ENCODE measurements at places on chromosomes 1 and 21.

DNA sequence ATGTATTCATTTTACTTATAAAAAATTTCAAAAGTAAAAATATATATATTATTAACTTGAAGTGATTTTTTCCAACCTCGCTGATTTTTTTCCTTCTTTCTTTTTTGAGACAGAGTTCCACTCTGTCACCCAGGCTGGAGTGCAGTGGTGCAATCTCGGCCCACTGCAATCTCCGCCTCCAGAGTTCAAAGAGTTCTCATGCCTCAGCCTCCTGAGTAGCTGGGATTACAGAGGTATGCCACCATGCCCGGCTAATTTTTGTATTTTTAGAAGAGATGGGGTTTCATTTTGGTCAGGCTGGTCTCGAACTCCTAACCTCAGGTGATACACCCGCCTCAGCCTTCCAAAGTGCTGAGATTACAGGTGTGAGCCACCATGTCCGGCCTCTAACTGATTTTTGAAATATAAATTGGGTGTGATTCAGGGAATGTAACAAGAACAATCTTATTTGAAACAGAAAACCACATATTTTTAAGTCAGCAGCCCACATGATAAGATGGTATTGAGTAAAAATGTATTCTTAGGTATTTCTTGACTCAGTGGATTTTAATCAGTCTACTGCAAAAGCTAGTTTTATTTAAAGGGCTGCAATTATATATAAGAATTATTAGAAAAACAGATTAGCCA lies 30.0 kb downstream of the ZBTB8B start:
- DNase-seq = peak; percentile 44

DNA sequence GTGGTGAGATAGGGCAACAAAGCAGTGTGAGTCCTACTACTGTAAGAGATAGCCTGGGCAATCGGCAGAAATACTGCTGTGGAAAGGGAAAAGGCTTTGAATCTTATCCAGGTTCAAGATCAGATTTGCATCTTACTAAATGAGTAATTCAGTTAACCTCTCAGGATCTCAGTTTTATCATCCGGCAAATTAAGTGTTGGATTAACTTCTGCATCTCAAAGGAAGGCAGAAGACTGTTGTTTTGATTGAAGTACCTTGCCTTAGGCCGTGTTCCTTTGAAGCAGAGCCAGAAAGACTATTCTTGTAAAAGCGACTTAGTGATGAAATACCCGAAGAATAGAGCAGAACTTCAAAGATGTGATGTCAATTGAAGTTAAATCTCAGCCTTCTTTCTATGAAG lies 612.9 kb upstream of the USP24 start:
- no peak for DNase-seq

DNA sequence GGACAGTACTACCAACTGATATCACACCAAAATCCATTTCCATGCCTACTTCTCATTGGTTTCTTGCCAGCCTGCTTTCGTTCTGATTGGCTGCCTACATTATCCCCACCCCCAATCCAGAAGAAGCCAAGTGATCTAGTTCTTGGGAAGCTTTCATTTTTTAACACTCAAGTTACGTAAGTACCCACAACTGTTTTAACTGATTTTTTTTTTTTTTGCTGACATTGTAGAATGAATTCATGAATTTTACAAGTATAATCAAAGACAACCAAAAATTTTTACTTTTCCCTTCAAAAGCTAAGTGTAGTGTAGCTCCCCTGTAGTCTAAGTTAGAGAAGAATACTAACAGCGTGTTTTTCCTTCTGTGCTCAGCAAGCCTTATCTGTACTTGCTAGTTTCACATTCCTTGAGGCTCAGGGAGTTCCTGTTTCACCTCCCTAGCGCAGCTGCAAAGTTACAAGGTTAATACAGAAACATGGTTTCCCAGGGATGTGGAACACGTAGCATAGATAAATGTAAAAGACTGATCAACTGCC lies at the start of gene SLC9C2:
Gene SLC9C2, minus strand, starts transcription at position 17 of the 536 bp plus-strand sequence. CDS start 1,296 bp downstream, outside the sequence.
- no peak for DNase-seq

GRCh38 chr1:115879977-115880376 lies 39.1 kb upstream of the NHLH2 start:
- no peak for DNase-seq

GRCh38 chr1:178506669-178507068 lies 6.2 kb upstream of the TEX35 start:
- DNase-seq = no peak

- DNase-seq = no peak
Measured at GRCh38 chr21:21751286-21751685, 753.1 kb downstream of the NCAM2 start.

DNA sequence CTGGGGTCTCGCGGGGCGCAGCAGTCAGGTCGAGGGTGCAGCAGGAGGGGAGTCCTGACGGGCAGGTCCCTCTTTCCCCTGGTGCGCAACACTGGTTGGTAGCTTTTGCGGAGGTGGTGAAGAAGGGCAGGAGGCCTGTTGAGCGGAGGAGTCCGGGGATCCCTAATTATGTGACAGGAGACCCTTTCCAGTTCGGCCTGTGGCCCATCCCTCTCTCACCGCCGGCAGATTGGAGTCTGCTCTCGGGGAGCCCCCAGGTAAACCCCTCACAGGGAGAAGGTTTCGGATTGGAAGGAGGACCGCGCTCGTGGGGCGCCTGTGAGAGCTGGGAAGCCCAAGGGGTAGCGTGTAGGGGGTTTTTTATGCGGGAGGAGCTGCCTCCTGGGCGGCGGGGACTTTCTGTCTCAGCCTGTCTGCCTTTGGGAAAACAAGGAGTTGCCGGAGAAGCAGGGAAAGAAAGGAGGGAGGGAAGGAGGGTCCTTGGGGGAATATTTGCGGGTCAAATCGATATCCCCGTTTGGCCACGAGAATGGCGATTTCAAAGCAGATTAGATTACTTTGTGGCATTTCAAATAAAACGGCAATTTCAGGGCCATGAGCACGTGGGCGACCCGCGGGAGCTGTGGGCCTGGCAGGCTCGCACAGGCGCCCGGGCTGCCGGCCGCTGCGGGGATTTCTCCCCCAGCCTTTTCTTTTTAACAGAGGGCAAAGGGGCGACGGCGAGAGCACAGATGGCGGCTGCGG lies 9.5 kb downstream of the SIM2 start:
- peak; percentile 60 for DNase-seq

GRCh38 chr1:162689745-162690671 lies 57.7 kb downstream of the DDR2 start:
- no peak for DNase-seq

GRCh38 chr1:208172423-208173145 lies 71.6 kb downstream of the PLXNA2 start:
- no peak for DNase-seq

DNA sequence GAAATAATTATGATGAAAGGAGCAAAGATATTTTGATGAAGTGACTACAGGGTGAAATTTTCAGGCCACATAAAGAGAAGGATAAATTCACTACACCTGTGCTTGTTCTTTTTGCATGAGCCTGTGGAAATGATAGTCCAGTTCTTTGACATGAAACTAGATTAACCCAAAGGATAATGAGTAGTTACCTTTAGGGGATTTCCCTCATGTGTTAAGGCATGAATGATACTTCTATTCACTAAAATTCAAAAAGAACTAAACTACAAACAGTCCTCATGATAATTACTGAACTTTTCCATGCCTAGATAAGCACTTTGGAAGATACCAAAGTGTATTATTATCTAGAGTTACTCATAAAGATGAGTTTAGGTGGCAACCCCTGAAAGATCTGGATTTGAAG lies 244.3 kb downstream of the PTPRC start:
- no peak for DNase-seq

GRCh38 chr1:935751-936231 lies 12.1 kb downstream of the SAMD11 start:
- no peak for DNase-seq

DNA sequence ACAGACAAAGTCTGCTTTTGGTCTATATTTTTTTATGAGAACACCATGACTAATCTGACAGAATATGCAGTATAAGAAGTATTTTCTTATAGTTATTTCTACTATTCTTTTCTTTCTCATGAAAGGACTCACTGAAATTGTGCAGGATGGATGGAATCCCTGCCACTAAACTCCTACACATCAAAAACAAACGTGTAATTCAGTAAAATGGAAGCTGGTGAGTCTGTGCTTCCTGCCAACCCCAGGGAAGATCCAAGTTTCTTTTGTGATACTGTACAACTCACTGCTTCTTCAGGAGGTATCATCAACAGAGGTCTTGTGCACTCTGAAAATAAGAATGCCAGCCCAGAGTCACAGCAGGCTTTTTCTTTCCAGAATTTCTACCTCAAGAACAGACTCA lies 241.2 kb downstream of the MRPL39 start:
- no peak for DNase-seq

GRCh38 chr1:160925652-160926244 lies 28.9 kb downstream of the ITLN2 start:
- no peak for DNase-seq

DNA sequence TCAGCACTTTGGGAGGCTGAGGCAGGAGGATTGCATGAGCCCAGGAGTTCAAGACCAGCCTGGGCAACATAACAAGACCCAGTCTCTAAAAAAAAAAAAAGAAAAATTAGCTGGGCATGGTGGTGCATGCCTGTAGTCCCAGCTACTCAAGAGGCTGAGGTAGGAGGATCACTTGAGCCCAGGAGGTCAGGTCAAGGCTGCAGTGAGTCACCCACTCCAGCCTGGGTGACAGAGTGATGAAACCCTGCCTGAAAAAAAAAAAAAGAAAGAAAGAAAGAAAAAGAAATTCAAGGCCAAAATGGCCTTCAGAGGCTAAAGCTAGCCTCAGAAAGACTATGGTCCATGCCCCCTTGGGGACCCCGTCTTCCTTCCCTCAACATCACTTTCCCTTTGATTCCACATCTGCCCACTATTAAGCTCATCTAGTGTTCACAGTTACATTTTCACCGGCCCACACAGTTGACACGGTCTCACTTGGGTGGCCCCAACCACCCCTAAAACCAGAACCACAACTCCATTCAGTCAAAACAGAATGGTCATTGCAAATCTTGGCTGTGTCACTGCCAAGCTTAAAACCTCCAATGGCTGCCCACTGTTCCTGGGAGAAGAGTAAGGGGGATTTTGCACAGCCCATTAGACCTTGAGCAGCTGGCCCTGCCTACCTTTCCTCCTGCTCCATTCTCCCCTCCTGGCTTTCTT lies 2.1 kb upstream of the CAPN8 start:
- no peak for DNase-seq

DNA sequence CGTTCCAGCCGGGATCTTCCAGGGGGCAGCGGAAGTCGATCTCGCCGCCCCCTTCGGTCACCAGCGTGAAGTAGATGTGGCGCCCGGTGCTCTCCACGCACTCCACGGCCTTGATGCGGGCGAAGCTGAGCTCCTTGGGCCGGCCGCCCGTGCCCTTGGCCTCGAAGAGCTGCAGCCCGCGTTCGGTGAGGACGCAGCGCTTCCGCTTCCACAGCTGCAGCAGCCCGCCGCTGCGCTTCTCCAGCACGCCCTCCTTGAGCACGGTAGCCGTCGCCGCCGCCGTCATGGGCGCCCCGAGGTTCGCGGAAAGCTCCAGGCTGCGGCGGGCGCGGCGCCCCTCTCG lies 516 bp downstream of the PHLDA3 start:
- DNase-seq = no peak

DNA sequence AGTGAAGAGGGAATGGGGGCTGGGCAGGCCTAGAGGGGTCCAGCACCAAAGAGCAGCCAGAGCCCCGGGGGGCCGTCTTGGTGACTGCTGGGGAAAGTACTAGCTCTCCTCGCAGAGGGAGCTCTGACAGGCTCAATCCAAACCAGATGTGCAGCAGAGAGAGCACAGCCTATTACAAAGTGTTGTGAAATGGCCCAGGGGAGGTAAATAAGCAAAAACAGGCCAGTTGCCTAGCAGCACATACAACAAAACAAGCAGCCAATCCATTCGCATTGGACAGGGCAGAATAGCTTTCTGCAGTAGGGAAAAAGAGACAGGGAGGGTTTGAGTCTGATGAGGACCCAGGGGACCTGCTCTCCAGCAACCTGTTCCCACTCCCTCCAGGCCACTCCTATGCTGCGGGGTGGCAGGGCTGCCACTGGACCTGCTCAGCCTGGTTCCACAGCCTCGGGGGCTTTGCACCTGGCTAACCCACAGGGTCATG lies 239.6 kb upstream of the FGGY start:
- peak; percentile 86 for DNase-seq

DNA sequence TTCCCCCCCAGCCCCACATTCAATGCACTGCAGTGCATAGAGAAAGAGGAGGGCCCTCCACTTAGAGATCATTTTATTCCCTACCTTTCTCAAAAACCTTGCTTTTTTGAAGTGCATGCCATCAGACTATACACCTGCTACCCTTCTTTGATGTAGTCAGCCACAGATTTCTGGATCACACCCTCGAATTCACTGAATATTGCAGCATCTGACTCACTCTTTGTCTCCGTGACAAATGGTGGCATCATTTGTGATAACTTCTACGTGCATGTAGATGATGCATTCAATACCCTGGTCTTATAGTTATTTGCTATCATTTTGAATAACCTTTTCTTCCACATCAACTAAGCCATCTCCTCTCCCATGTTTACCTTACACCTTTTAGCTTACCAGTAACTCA lies 310.3 kb upstream of the SGIP1 start:
- DNase-seq = no peak

DNA sequence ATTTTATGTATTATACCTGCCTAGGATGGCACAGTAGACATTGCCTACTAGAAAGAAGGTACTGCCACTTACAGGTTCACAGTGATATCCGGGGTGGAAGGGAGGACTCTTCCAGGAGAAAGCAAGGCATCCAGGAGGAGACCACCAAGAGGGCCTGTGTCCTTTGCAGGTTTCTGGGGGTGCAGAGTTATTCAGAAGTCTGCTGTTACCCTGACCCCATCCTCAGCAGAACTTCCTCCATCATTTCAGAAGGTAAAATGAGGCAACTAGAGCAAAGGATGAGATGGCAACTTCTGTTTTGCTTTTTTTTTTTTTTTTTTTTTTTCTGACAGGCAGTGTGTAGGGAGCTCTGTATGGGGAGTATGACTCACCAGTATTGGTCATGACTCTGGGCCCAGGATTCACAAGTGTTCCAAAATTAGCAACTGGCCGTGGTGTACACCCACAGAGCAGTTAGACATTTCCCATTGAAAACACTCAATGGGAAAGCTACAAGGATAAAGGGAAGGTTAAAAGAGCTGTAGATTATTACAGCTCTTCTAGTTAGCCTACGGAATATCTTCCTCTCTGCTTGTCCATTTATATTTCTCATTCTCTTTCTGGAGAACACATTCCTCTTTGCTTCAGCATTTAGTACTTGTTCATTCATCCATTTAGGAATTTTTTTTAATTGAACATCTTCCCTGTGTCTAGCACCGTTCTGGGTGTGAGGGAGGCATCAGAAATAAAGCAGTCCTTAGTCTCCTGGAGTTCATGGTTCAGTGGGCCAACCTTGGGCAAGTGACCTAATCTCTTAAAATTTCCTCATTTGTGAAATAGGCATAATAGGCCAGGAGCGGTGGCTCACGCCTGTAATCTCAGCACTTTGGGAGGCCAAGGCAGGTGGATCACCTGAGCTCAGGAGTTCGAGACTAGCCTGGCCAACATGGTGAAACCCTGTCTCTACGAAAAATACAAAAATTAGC lies 50.5 kb upstream of the PPP2R5A start:
- DNase-seq = peak; percentile 69

DNA sequence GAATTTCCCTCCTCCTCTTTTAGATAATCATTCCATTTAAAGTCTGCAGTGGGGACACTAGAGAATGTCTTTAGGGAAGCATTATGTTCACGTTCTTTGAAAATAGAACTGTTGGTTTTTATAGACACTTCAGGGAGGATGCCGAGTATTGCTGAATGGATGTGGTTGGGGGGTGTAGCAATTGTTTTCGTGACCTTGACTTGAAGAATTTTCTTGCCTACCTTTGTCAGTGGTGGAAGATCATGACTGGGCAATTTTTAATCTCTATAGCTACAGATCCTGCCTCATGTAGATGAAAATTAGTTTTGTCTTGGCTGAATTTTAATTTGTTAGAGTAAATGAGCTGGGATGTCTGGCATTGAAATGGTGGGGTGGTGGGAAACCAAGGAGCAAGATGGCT lies 3.8 kb downstream of the SMG7 start:
- no peak for DNase-seq

- no peak for DNase-seq
Measured at GRCh38 chr1:209190591-209191261, 392.8 kb upstream of the CAMK1G start.

Measured in tibial artery (tissue), 4 donors.